Smooth muscle cell of the coronary artery (primary cell): ENCODE measurements at places on chromosomes 4 and X. TPM values are rescaled to one million over a fixed set of nuclear protein-coding genes. Genes with fewer than 3 reads are reported as not detected.

Gene POF1B
- total RNA-seq: not detected in 2 replicates

Gene ZCCHC18
- 0.12 and 0.98 TPM in 2 replicates for total RNA-seq

Gene DNASE1L1
- 34.3 and 98.6 TPM in 2 replicates for total RNA-seq

Gene NALF2
- total RNA-seq: not detected in 2 replicates

Gene PNMA3
- 0.70 TPM in 1 of 2 replicates, not detected in the other for total RNA-seq

Gene CT55
- total RNA-seq: not detected in 2 replicates

Gene SLC26A1
- total RNA-seq: 0.08 and 0.35 TPM in 2 replicates

Gene SMR3B
- not detected in 2 replicates for total RNA-seq

Gene SMIM10L2A
- total RNA-seq: 0.08 and 0.35 TPM in 2 replicates

Gene CENPVL3
- total RNA-seq: not detected in 2 replicates

Gene EPHA5
- 0.94 and 15.1 TPM in 2 replicates for total RNA-seq

Gene HSFX1
- 0.23 and 0.35 TPM in 2 replicates for total RNA-seq

Gene ZMAT1
- total RNA-seq: 0.12 and 0.30 TPM in 2 replicates

Gene SCOC
- total RNA-seq: 9.0 and 34.4 TPM in 2 replicates

Gene LONRF3
- total RNA-seq: 0.47 and 1.1 TPM in 2 replicates

Gene KIAA1210
- total RNA-seq: not detected in 2 replicates

Gene AGTR2
- total RNA-seq: not detected in 2 replicates

Gene UGT2B10
- total RNA-seq: not detected in 2 replicates

Gene CCDC149
- 5.6 and 36.5 TPM in 2 replicates for total RNA-seq

Gene NXF2
- total RNA-seq: not detected in 2 replicates

Gene GPR143
- not detected in 2 replicates for total RNA-seq

Gene CTAG1B
- not detected in 2 replicates for total RNA-seq

Gene TEX13B
- total RNA-seq: not detected in 2 replicates

Gene ENOPH1
- 46.2 and 69.3 TPM in 2 replicates for total RNA-seq

Gene SPATA4
- 0.15 and 0.23 TPM in 2 replicates for total RNA-seq
